ENCODE measurements at places on chromosomes 11 and 22.

DNA sequence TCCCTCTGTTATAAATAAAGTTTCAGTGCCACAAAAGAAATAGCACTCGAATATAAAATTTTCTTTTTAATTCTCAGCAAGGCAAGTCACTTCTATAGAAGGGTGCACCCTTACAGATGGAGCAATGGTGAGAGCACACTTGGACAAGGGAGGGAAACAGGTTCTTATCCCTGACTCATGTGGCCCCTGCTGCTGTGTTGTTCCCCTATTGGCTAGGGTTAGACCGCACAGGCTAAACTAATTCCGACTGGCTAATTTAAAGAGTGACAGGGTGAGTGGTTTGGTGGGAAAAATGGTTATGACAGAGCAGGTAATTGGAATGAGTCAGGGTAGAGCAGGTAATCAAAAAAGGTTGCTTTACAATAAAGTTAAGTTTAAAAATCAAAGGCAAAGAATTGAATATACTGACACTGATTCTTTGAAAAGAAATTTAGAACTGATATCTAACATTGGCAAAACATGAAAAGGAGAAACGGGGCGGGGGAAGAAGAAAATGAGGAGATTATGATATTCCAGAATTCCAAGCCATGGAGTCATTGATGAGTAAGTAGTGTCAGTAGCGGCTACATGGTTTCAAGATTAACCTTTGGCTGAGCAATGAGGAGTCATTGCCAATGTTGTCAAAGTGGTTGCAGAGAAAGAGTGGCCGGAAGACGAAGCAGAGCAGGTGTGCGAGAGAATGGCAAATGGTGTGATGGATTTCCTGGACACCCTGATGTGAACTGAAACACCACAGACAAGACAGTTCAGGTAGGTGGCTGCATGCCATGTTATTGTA lies 48.4 kb upstream of the MRGPRX1 start:
- peak; percentile 62 for ATAC-seq

DNA sequence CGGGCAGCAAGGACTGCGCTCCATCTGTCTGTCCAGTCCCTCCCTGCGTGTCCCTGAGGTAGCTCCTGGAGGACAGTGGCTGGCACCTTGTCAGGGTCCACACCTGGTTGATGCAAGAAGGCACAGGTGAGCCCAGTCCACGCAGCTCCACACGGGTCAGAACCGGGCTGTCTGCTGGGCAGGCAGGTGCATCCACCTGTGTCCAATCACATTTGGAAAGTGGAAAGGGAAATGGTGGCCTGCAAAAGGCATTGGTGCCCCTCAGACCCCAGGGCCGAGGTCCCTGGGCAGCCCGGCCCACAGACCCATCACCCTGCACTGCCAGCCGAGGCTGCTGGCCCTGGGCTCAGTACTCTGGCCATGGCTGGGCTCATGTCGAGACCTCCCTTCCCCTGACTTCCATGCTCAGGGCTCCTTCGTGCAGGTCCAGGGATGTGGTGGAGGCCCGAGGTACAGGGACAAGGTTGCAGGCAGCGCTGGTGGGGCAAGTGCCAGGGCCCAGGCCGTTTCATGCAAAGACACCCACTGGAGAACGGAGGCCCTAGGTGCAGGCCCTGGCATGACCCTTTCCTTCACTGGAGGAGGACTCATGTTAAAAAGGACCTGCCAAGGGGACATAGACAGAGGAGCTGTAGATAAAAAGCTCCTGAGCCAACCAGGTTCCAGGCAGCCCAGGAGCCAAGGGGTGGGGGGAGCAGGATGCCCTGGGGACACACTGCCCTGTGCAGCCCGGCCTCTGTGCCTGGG lies 38.9 kb upstream of the TH start:
- ATAC-seq, result no peak

DNA sequence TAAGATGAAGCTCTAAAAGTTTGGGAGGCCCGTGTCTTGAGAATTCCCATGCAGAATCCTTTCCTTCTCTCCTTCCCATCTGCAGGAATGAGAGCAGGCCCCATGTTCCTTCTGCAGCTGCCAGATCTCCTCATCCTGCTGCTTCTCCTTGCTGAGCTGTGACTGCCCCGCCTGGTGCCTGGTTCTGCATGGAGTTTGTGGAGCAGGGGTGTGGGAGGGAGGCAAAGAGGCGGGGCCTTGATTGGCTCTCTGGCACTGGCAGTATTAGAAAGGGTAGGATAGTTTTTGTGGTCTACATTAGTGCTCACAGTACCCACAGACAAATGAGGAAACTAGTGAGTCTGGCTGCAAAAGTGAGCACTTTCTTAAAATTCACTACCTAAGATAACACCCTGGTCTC lies 91.1 kb upstream of the CLPB start:
- ATAC-seq, result no peak

DNA sequence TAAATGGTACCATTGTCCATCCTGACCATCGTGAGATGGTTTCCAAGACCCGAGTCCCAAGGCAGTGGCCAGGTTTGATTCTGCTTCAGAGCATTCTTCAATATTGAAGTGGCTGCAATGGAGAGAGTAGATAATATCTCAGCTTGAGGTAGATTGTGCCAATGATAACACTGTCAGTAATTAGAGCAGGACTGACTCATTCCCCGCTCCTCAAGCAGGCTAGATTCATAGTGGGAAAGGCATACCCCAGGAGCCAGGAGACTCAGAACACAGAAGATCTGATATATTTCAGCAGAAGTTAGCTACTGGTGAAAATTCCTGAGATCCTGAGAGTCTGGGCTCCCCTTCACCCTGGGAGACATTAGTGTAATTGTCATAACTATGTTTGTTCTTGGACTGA lies 55.6 kb upstream of the LARGE1 start:
- no peak for ATAC-seq

GRCh38 chr11:131916638-131917037 lies 546.2 kb downstream of the NTM start:
- no peak for ATAC-seq

- ATAC-seq, result peak; percentile 55
Measured at GRCh38 chr22:38243007-38243765, 29.6 kb downstream of the TMEM184B start.

DNA sequence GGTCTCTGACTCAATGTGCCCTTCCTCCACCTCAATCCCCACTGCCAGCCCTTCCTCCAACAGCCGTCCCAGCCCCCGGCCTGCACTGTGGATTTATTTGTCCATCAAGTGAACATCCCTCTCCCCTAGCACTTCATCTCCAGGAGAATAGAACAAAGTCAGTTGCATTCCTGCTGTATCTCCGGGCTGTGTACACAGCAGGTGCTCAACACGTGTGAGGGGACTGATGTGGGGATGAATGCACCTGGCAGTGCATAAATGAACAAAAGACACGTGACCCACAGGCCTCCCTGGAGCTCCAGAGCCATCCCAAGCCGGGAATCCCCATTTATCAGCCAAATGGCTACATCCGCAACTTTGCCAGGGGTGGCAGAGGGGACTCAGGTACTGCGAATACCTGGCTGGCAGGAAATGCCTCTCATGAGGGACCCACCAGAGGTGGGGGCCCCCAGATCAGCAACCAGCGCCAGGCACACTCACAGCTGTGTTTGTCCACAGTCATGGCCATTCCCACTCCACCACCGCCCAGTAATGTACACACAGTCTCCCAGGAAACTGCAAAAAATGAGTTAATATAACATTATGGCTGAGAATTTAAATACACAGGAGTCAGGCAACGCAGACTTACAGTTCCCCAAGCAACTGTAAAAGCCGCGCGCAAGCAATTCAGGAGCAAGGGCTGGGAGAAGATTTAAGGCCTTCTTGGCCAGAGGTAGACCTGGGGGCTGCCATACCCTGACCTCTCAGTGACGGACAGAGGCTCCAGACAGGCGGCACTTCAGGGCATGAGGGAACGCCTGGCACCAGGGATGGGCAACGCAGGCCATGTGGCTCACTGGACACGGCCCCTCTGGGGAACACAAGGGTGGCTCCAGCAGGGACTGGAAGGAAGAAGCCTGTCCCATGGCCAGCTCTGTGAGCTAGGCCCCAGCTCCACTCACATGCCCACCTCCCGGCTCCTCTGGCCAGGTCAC lies 50.3 kb upstream of the TCF20 start:
- no peak for ATAC-seq

DNA sequence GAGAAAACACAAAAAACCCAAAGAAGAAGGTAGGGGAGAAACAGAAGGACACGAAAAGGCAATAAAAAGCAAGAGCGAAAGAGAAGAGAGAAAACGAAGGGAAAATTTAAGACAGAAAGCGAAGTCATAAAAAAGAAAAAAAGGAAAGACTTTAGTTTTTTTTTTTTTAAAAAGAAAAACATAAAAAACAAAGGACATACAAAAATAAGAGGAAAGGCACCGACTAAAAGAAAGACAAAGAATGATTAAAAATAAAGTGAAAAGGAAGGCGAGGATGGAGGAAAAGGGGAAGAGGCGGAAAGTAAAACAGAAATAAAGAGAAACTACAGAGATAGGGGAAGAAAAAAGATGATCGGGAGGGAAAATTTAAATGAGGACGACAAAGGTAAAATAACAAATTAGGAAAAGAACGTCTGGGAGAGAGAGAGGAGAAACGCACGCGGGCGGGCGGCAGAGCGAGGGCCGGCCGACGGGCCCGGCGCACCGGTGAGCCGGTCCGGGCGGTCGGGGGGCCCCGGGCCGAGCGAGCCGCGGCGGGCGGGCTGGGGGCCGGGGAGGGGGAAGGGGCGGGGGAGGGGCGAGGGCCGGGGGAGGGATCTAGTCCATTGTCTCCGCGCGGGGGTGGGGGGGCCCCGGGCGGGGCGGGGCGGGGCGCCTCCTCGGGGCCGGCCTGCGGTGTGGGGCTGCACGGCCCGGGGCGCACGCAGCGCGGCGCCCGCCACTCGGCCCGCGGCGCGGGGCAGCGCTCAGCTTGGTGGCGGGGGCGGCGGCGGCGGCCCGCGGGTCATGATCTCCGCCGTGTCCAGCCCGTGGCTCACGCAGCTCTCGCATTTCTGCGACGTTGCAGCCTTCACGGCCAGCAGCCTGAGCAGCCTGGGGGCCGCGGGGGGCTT lies at the start of gene TBX1:
TBX1 (plus strand) TSS at position 721 of the 893 bp plus-strand sequence; CDS start at position 787, 66 bp downstream.
- ATAC-seq, result no peak

GRCh38 chr11:10777806-10778205 lies 26.8 kb downstream of the CTR9 start:
- no peak for ATAC-seq

DNA sequence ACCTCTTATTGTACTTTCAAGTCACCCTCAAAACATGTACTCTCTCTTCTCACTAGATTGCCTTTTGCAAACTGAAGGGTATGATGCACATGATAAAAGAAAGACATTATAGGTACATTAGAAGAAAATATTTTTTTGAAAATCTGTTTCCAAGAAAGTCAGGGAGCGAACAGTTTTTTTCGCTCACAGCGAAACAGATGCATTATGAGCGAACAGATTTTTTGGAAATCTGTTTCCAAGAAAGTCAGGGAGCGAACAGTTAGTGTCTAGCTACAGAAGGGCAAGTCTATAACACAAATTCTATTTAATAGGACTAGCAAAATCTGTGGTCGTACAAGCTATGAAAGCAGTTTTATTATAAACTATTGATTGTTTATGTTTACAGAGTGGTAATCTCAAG lies 296.2 kb upstream of the ANO3 start:
- ATAC-seq, result no peak

- ATAC-seq, result peak; percentile 80
Measured at GRCh38 chr11:67062526-67063373, 6.1 kb downstream of the RHOD start.

DNA sequence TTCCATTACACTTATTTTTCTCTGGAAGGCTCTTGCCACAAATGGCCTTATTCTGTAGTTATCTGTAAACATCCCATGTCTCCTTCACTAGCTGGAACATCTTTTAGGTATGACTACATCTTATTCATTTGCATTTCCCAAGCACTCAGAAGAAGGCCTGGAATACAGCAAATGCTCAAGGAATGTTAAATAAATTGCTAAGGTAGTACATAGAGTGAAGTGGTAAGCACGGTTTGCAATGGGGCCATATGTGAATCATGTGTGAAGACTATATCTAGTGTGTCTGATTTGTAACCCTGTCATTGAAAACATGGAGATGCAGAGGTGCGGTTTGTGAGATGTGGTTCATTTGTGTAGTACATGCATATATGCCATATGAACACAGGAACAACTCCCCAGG lies 33.5 kb downstream of the GDPD4 start:
- no peak for ATAC-seq

DNA sequence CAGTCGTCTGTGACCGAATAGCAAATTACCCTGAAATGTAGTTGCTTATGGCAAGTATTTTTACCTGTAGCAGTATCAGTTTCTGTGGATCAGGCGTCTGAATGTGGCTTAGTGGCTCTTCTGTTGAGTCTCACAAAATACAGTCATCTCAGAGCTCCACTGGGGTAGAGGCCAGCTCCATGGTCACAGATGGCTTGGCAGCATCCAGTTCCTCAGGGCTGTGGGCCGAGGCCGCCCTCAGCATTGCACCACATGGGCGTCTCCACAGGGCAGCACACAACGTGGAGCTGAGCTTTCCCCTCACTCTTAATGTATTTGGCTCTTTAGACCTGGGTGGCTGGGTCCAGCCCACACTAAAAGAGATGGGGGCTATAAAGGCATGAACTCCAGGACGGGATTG lies 57.8 kb downstream of the SBF1 start:
- ATAC-seq, result no peak

GRCh38 chr11:88695689-88696414 lies 358.3 kb upstream of the CTSC start:
- ATAC-seq, result no peak

- no peak for ATAC-seq
Measured at GRCh38 chr11:2249189-2249916, 21.0 kb downstream of the ASCL2 start.

DNA sequence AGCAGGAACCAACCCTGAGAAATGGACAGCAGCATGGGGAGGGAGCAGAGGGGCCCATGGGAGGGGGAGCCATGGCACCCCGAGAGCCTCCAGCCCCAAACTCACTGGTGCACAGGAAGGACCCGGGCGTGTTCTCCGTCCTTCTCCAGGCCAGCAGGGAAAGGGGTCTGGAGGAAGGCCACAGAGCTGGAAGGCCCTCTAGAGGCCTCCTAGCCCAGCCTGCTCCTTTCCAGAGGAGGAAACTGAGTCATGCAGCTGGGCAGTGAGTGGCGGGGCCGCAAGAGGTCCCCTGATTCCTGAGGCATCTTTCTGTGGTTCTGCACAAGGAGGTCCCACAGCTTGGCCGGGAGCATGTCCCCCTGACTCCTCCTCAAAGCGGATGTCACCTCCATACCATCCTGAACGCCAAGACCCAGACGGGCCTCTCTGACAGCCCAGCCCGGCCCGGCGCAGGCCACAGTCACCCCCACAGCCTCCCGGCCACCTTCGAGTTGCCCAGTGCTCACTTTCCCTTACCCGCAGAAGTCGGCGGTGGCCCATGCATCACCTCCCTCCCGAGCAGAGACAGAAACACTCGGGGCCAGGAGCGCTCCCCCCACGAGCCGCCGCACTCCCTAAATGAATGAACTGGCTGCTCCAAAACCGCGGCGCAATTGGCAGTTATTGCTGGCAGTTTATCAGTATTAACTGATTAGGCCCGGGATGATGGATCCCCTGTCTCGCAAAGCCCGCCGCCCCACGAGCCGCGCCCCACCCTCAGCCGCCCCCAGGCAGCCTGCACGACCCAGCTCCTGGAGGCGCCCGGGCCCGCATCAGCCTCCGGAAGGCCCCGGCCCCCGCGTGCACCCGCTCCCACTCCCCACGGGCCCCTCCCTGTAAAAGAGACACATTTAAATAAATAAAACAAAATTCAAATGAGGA lies 272.5 kb downstream of the BUD13 start:
- no peak for ATAC-seq
